ENCODE measurements at places on chromosomes 12 and 14. TPM values are rescaled to one million over a fixed set of nuclear protein-coding genes. Genes with fewer than 3 reads are reported as not detected.
A peak's percentile ranks its signal among the peaks of the same experiment; 100 is the strongest.

The OTUB2 gene
- 0.27 TPM for total RNA-seq

The RPL36AL gene
- 141 TPM for total RNA-seq

The GPRC5A gene
- 0.77 TPM for total RNA-seq

- DNase-seq, result peak; percentile 24
Observed at GRCh38 chr14:21300892-21301291, 21.0 kb downstream of the RPGRIP1 start.

DNA sequence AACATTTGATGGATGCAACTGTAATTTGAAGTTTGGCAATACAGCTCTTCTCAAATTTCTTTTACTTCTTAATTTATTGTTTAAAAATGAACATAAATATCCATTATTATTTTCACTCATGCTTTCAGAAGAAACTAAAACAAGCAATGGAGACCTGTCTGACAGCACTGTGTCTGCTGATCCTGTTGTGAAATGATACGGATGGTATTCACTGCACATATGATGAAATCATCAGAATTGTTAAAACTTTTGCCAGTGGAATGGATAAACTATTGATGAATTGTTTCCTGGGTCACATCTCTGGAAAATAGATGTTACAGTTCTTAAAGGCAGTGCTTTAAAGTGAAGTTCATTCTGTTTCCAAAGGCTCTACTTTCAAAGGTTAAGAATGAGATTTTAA is 59.2 kb downstream of the WASHC4 start:
- no peak for DNase-seq

- no peak for DNase-seq
Observed at GRCh38 chr14:27863166-27863565, 903.4 kb upstream of the FOXG1 start.

The CISTR gene
- total RNA-seq, result 2.1 TPM

DNA sequence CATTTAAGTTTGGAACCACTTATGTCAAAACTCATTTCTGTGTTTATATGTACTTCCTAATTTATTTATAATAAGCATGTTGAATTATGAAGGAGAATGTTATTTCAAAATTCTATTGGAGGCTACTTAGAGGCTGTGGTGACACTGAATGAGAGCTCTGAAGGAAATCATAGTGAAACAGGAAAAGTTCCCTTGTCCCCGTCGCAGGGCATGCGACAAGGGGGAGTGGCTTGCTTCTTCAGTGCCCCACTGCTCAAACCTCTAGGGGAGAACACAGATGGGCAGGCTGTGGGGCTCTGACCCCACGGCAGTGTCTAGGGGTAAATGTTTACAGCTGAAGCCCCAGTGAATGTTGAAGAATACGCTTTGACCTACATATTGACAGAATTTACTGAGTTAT is 261.9 kb downstream of the RAD51B start:
- no peak for DNase-seq

- no peak for DNase-seq
Observed at GRCh38 chr14:43729143-43729542, 777.9 kb downstream of the FSCB start.

DNA sequence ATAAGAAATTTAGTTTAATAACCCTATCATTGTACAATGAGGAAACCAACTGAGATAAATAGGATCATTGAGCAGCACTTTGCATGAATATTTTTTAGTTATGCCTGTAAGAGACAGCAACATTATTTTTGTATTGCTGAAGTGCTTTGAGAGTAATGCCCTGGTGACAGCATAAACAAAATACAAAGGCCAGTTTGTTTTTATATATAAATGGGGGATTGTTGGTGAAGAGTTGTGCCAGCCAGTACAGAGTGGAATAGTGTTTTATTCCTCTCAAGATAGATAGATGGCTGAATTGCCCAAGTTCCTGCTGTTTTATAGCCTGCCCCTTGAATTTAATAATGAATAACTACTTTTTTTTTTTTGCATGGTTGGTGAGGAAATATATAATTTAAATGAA is 101.8 kb downstream of the CNTN1 start:
- no peak for DNase-seq

GRCh38 chr14:55929136-55929535 is 189.1 kb upstream of the PELI2 start:
- DNase-seq, result no peak

DNA sequence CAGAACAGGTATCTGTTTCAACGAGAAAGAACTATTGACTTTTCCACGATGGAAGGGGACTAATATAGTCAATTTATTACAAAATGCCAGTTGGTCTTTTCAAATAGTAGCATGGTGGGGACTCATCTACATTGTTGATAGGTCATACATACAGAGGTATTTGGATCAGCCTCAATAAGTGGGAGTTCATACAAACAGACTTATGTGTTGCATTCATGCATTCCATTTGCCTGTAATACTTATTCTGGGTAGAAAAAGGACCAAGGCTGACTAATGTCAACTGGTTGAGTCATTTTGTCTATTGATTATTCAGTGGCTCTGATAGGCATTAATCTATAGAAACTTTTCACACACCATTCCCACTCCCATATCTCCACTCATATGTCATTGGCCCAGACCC is 41.5 kb upstream of the GLIPR1 start:
- DNase-seq, result no peak

GRCh38 chr12:46981622-46982021 is 97.8 kb upstream of the PCED1B start:
- no peak for DNase-seq

- no peak for DNase-seq
Observed at GRCh38 chr12:132723764-132724140, 13.1 kb downstream of the PGAM5 start.

DNA sequence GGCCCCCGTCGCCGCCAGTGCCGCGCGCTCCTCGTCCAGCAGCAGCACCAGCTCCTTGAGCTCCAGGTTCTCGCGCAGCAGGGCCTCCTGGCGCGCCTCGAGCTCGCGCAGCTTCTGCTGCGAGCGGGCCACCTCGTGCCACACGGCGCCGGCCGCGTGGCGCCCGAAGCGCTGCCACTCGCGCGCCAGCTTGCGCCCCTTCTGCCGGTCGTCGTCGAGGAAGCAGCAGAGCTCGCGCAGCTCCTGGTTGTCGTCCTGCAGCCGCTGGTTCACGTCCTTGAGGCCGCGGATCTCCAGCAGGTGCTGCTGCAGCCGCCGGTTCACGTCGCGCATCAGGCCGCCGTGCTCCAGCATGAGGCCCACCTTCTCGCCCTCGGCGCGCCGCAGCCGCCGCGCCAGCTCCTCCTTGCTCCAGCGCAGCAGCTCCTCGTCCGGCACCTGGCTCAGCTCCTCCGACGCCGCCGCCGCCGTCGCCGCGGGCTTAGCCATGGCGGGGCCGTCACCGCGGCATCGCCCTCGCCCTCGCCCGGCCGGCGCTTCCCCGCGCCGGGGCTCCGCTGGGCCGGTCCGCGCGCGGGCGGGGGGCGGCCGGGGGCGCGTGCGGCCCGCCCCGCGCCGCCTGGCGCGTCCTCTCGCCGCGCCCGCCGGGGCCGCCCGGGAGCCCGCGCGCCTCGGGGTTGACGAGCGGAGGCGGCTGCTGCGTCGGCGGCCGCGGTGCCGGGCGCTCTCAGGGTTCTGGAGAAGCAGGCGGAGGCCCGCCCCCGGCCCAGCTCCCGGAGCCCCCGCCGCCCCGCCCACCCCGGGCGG is at the start of gene CCDC85C:
Gene CCDC85C (minus strand): TSS at position 737 of the 807 bp plus-strand sequence. CDS start 248 bp downstream, at position 489.
- no peak for DNase-seq

The RD3L gene
- total RNA-seq, result 30.7 TPM

DNA sequence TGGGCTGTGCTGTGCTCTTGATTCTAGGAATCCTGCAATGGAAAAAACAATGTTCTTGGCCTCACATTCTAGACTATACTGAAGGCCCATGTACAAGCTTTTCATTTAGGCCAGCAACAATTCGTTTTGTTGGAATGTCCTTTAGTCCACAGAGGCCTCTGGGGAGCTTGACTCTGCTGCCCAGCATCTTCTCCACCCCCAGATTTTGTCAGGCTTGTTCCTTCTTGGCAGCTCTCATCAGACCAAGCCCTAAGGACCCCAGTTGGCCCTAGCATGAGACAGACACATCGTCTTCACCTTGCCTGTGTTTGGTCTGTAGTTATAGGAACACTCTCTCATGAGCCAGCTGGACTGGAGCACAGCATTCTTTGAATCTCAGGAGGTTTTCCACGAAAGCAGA is 300.1 kb downstream of the VRK1 start:
- no peak for DNase-seq

DNA sequence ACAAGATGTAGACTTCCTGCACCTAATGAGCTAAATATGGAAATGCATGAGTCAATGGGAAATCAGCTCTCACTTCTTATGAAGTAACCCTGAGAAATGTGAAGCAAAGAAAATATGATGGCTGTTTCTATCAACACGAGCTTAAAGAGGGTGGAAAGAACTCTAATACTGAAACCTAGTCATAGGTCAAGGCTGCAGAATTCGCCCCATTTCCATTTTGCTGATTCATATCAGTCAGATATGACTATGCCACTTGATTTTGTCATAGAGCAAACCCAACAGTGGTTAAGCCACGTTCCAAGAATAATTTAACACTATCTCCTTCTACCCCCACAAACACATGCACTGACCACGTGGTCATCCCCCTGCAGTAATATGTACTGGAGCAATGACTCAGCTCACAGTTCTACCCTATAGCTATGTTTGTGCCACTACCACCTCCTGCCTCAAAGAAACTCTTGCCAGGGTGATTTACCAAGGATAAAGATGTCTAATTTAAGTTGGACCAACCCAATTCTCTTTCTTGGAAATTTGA is 157.5 kb downstream of the TMTC3 start:
- no peak for DNase-seq

The CAPS2 gene
- total RNA-seq, result 13.4 TPM

DNA sequence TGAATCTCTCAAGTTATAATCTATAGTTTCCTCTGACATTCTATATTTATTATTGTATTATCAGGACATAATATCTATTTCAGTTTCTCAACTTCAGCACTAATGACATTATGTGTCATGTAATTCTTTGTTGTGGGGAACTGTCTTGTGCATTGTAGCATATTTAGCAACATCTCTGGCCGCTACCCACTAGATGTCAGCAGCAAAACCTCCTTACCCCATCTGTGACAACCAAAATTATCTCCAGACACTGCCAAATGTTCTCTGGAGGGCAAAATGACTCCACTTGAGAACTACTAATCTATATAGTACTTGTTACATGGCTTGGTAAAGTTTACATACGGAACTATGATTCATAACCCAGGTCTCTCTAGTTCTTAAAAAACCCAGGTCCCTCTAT is 110.2 kb downstream of the RASSF9 start:
- no peak for DNase-seq

DNA sequence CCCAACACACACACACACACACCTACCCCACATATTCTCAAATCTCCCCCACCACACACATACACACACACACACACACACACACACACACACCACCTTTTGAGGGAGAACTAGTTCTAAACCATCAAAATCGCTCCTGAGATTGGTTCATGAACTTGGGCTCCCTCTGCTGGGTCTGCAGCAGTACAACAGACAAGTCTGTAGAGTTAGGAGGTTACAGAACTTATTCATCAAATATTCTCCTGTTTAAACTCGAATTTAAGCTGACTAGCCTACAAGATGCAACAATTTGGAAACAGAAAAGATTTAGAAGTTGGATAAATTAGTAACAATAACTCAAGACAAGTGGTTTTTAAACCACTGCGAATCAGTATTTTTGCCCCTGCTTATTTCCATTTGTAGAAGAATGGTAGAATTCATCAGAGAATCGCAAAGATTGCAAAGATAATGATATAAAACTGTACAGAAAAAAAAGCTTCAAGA is 136.4 kb upstream of the USP15 start:
- no peak for DNase-seq

GRCh38 chr12:26748412-26748740 is 84.6 kb downstream of the ITPR2 start:
- DNase-seq, result no peak

GRCh38 chr12:1528791-1529190 is 65.6 kb downstream of the FBXL14 start:
- DNase-seq, result no peak

The PPP1CC gene
- total RNA-seq, result 156 TPM

The OR6C2 gene
- total RNA-seq, result not detected

The TGM1 gene
- total RNA-seq, result 0.96 TPM

- peak; percentile 4 for DNase-seq
Observed at GRCh38 chr14:100530270-100531072, 56.7 kb downstream of the BEGAIN start.

DNA sequence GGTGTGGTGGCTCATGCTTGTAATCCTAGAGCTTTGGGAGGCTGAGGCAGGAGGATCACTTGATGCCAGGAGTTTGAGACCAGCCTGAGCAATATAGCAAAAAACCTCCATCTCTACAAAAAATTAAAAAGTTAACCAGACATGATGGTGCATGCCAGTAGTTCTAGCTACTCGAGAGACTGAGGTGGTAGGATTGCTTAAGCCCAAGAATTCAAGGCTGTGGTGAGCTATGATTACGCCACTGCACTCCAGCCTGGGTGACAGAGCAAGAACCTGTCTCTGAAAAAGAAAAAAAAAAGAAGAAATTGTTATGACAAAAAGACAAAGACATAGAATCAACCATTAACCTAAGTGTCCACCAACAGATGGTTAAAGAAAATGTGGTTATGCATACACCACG is 2.1 kb upstream of the ATP23 start:
- no peak for DNase-seq

GRCh38 chr14:32762886-32763285 is 175.8 kb upstream of the NPAS3 start:
- no peak for DNase-seq

The CLEC2D gene
- total RNA-seq, result 3.3 TPM

DNA sequence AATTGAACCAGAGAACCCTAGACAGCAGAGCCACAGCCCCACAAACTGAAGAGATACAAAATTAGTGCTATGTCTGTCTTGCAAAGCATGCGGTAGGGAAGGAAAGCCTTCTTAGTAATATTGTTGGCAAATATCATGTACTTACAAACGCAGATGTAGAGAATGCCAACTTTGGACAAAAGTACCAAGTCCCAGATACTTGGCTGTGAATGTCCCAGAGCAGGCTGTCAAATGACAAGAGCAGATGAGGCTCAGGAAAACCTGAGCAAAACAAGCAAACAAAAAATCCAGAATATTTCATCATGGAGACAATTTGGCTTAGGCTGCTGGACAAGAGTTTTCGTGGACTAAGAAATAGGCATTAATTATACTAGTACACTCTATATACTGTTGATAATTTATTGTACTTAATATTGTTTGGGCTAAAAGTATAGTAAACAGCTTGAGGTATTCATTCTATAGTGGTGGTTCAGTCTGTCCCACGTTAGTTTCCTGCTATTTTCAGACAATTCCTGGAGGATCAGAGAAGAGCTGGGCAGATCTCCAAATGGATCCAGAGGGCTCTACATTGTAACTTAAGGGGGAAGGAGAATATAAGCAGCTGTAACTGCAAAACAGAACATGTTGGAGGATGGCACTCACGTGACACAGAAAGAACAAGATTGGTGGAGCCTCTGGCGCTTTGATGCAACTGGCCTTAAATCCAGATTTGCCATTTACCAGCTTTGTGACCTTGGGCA is 329.8 kb downstream of the ATP23 start:
- DNase-seq, result no peak

DNA sequence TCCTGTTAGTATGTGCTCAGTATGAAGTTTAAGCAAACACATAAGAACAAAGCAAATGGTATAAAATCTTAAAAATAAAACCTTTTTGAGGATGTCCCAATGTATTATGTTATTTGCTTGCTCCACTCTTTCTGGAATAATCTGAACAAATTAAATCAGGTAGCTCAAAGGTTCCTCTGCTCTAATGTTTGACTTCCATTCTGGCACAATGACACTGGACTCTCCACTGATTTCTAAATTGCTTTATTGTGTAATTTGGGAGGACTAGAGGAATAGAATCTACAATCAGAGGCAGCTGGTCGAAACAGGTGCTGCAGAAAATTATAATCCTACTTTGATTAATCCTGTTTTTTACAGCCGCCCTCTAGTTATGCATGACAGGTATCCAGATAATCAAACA is 523.7 kb upstream of the FOXG1 start:
- DNase-seq, result no peak

- DNase-seq, result no peak
Observed at GRCh38 chr12:108349278-108349688, 10.2 kb upstream of the CMKLR1 start.
